ENCODE measurements at places on chromosomes 7 and 10.
A peak's percentile ranks its signal among the peaks of the same experiment; 100 is the strongest.

DNA sequence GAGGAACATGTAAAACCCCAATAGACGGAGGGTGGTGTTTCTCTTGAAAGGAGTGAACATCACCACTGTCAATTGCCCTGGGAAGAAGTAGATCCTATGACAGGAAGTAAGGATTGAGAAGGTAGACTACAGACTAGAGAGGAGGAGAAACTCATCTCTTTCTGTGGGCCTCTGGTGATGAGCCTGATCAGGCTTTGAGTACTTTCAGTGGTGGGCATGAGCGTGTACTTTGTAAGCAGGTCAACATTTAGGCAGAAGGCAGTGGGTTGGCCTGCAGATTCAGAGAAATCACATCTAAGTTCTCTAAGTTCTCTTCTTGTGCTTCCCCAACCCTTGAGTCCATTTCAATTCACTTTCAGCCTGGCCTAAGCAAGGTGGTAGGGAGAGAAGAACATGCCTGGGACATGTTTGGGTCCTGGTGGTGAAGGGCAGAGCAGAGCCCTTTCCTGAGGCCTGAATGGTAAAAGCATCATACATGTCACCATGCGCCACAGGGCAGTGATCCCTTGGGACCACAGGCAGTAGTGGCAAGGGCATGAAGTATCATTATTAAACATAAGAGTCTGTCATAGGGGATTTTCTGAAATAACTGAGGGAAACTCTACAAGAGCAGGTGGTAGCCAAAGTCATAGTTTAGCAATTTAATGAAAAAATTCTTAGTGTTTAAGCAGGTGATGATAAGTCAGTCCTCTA is 56.4 kb upstream of the ANKRD1 start:
- DNase-seq = no peak

DNA sequence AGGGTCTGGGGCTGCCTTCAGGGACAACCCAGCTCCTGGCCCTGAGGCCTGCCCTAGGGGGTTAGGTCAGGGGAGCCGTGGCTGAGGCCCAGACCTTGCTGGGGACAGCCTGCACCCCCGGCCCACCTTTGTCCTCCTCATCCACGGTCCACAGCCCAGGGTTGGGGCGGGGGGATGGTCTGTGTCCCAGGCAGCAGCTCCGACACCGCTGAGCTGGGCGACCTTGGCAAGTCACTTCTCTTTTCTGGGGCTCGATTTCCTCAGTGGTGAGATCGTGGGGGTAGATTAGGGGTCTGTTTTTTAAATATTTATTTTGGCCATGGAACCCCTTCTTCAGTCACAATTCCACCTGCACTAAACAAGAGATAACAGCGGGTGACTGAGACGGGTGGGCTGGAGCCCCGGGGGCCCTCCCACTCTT is 30.9 kb downstream of the DNAJB12 start:
- peak; percentile 81 for DNase-seq

DNA sequence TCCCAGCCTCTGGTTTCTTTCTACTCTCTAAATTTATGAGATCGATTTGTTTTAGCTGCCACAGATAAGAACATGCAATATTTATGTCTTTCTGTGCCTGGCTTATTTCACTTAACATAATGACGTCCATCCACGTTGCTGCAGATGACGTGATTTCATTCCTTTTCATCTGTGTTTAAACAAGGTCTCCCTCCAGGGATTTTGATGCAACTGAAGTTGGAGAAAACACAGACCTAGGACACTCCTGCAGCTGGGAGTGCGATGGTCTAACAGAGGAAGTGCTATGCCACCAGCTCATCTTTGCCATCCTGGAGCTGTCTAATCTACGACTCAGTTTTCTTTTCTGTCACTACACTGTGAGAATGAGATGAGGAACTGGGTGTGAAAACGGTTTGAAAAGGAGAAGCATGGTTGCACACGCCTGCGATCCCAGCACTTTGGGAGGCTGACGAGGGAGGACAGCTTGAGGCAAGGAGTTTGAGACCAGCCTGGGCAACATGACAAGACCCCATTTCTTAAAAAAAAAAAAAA is 1.5 kb upstream of the KCTD7 start:
- DNase-seq = peak; percentile 82

DNA sequence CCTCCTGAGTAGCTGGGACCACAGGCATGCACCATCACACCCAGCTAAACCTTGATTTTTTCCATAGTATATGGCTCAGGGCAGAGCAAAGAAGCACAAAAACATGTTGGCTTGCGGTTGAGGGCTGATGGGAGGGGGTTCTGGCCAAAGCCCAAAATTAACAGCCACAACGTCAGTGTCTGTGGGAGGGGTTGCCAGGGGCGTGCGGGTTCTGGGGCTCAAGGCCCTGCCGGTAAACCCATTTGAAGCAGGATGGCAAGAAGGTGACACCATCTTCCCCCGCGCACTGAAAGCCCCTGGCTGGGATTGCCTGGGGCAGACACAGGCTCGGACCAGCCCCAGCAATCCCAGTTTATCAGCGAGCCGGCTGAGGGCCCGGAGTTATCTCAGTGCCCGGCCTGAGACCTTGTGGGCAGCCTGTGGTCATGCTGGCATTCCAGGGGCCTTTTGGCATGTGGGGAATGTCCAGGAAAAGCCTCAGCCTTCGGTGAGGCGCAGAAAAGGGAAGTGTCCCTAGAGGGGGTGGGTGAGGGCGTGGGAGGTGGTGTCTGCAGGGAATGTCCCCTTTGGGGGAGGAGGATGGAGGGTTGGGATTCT is 167.7 kb upstream of the TNRC18 start:
- peak; percentile 90 for DNase-seq

DNA sequence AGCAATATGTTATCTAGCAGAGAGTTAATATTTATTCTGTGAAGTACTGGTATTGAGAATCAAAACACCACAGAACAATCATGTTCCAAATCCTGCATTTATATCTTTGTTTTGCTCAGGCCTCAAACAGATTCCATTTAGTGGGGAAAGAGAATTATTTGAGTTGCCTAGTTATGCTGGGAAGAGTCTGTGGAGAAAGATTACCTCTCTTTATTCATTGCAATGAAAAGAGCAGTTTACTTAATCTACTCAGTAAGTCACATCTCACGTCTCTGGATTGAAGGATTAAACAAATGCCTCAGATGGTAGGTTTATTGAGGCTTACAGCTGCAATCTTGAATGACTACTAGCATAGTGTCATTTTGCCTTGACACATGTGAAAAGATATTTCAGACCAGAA is 76.4 kb downstream of the RUNDC3B start:
- no peak for DNase-seq

DNA sequence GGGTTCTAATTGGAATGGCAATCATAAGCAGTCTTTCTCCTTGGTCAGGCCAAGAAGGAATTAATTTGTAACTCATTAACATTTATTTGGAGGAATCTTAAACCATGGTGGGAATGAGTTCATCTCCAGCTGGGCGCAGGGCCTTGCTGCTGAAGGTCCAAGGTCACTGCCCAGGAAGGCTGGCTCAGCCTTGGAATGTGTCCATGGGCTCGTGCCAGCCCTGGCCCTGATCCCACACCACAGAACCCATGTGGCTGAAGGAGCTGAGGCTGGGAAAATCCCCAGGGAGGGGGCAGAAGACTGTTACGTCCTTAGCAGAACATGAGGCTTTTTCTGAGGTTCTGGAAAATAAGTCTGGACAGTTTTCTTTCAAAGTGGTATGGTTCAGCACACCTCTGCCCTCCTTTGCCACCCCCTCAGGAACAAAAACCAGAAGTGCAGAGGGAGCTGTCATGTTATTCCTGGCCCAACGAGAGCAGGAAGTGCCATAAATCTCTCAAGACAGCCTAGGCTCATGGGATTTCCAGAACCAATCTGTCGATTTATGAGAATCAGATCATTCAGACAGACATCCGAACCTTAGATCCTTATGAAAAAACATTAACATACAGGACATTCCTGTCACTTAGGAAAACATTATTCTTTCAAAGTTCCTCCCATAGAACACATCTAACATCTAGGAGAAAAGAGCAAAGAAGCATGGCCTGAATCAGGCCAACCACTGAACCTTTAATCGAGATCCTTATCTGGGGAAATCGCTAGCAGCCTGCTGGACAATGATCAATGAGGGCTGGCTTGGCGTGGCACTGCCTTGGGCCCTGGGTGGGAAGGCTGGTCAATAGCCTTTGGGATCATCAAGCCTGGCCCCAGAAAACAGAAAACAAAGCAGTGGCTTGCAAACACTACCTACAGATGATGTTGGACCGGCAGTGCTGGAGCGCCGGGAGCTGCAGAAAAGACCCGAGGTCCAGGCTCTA is 134.3 kb downstream of the TAX1BP1 start:
- DNase-seq = no peak

GRCh38 chr7:3301449-3301731 is 338 bp downstream of the SDK1 start:
- DNase-seq = no peak

DNA sequence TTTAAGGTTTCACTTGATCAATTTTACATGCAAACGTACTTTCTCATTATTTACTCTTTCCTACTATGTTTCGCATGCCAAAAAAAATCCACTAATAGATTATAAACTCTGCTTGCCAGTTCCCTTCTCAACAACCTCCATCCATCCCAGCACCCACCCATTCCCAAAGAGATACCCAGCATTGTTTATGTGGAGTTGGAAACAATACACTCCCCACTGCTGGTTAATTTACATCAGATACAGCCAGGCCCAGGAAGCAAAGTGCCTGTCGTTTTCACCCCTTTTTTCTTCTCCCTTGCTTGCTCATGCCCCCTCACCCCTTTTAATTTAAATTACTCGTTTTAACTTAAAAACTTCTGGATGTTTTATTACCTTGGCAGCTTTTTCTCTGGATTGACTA is 59.9 kb downstream of the HIBADH start:
- no peak for DNase-seq

DNA sequence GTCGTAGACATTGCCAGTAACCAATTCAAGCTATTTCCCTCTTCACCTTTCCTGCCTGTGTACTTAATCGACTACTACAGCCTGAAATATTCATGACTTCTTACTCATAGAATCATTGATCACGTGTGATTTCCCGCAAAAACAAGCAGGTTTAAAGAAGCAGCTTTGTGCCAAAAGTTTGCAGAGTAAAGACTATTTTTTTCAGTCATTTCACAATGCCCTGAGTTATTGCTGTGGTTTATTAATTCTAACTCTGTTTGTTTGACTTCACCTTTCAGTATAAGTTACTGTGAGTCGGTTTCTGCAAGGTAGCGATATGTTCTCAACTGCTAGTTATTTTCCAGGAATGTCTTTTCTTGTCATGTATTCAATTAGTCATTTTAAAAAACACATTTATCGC is 995.3 kb downstream of the SORCS1 start:
- DNase-seq = no peak

DNA sequence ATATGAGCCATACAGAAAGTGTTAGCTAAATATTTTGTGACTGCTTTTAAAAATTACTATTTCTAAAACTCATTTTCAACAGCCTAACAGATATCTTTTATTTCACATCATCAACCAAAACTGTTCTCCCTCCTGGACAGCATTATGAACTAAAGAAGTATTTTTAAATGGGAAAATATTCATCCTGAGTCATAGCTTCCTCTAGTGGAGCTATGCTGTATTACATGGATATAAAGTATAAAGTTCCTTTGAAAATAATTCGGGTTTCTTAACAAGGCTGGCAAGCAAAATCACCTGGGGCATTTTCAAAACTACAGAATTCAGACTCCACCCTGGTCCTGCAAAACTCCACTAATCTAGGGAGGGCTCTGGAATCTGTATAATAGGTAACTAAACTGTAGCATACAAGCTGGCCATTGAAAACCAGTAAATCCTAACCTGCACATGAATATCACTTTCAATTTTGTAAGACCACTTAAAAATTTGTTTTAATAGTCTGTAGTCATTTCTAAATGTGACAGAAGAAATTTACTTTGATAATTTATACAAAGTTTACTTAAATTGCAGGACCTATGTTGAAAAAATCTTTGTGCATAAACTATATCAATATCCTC is 53.5 kb downstream of the SCIN start:
- peak; percentile 36 for DNase-seq

DNA sequence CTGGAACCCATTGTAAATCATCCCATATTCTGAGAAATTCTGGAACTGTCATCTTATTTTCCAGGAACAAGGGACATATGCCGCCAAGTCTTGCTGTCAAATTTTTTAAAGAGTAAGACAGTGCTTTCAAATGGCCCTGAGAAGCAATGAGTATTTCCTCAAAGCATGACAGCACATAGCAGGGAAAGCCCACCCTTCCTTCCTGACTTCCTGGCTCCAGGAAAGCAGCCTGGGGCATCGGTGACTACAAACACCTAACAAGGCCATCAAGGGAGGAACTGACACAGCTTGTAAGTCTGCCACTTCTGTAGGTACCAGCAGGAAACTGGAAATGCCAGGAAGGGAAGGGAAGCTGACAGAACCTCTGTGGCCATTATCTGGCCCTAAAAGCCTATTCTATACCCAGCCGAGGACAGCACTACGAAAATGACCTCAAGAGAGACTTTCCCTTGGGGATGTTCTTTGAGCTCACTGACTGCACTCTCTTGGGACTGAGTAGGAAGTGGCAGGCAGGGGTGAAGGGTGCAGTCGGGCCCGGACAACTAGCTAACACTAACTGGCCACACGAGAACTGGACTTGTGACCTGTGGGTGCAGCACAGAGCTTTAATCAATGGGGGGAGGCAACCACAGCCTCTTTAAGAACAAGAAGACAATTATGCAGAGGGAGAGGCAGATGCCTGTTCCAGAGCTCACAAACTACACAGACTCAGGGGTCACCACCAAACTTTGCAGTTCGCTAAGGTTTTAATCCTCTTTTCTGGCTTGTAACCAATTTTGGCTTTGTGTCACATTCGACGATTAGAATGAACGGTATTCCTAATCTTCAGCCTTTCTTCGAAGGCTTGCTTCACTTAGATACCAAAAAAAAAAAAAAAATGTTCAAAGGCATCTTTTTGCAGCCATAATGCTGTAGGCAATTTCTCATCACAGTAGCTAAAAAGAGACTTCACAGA is 52.0 kb downstream of the GRB10 start:
- peak; percentile 75 for DNase-seq

DNA sequence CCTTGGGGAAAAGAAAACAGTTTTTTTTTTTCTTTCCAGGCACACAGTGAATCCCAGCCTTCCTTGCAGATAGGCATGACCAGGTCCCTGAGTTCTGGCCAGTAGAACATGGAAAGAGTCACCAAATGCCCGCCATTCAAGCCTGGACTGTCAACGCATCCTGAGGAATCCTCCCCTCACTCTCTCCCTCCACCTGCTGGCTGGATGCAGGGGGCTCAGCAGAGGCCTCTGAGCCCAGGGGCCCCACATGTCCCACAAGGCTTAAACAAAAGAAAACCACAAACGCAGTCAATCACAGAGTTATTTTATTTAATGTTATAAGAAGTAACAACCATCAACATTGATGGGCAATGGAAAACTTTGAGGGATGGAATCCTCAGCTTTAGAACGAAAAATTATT is 93.1 kb downstream of the JCAD start:
- DNase-seq = no peak

Data from NB4 (cell line).